ENCODE measurements at places on chromosomes 3 and 15. TPM values are rescaled to one million over a fixed set of nuclear protein-coding genes. Genes with fewer than 3 reads are reported as not detected.

- H3K4me1 ChIP-seq: peaks cover 12% of the 10 kb centered on the region
- no peak overlapping the region for H3K4me3 ChIP-seq
- H3K36me3 ChIP-seq: peaks cover 13% of the 10 kb centered on the region
- no peak overlapping the region for H3K27ac ChIP-seq
Observed at GRCh38 chr3:111702996-111703985, 108.1 kb upstream of the ZBED2 start.

DNA sequence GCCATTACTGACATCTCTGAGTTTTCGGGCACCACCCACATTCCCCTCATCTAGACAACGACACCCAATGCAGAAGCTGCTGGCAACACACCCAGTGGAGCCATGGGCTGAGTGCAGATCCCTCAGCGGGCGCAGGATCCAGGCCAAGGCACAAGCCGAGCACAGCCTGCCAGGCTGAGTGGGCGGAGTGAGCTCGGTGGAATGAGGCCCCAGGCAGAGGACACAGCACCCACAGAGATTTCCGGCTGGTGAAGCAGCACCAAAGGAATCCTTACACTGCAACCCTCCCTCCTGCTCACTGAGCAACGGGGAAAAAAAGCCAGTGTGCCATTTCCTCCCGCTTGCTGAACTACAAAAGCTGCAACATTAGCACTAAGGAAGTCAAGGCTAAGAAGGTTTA, 34.3 kb downstream of the ZMAT3 start:
- no peaks in the 10 kb centered on the region for H3K36me3 ChIP-seq
- peak overlapping the region; percentile 69 for H3K27ac ChIP-seq
- peak overlapping the region; percentile 37 for H3K4me3 ChIP-seq
- H3K4me1 ChIP-seq: peaks cover 10% of the 10 kb centered on the region
- no peaks in the 10 kb centered on the region for H3K27me3 ChIP-seq
- DNase-seq: no peak

- H3K27me3 ChIP-seq: no peaks in the 10 kb centered on the region
- no peak overlapping the region for H3K4me3 ChIP-seq
- H3K4me1 ChIP-seq: no peaks in the 10 kb centered on the region
Observed at GRCh38 chr15:58537033-58537432, 105.2 kb downstream of the LIPC start.

DNA sequence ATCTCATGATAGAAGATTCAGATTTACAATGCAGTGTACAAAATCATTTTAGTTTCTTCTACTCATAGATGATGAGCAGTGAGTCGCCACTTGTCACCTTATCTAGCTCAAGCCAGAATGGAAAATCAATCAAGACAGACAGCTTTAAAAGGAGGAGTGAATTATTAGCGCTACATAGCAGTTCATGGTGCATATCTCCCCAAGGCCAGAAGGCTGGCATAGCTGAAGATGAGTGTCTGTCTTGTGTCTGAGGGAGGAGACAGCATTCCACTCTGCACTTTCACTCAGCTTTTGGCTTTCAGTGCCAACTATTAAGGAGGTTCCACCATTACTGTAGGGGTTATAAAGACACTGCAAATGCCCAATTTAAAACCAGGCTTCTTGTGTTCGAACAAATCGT, 804.1 kb upstream of the LMCD1 start:
- H3K27ac ChIP-seq: no peak overlapping the region
- H3K36me3 ChIP-seq: no peaks in the 10 kb centered on the region
- peaks cover 3% of the 10 kb centered on the region for H3K4me1 ChIP-seq
- no peaks in the 10 kb centered on the region for H3K27me3 ChIP-seq
- no peak for DNase-seq

- H3K36me3 ChIP-seq: no peaks in the 10 kb centered on the region
- no peak for DNase-seq
- no peak overlapping the region for H3K4me3 ChIP-seq
- H3K4me1 ChIP-seq: peaks cover 4% of the 10 kb centered on the region
- H3K27me3 ChIP-seq: peaks cover 39% of the 10 kb centered on the region
Observed at GRCh38 chr3:126399351-126399735, 4.6 kb downstream of the CFAP100 start.

Gene TLR9
- polyA plus RNA-seq: 1.6 TPM

DNA sequence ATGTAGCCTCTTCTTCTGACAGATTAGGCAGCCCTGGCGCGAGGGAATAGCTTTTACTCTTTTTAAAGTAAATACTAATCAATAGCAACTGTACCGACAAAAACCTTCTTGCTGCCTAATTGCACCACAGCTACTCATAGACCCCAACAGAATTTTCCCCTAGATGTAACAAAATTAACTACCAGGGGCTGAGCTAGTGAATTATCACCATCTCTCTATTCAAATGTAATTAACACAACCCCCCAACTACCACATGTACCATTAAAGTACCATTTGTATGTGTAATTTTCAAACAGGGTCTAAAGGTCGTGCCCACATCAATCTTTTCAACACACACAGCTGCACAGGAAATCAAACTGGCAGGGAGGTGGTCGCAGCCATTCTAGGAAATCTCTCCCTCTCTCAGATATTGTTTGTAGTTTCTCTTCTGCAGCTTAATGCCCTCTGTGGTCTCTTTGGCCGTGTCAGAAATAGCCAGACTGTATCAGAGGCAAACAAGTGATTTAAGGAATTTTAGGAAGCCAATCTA, 322.9 kb downstream of the RORA start:
- no peak for DNase-seq
- H3K36me3 ChIP-seq: no peaks in the 10 kb centered on the region
- peaks cover 5% of the 10 kb centered on the region for H3K27me3 ChIP-seq
- H3K4me3 ChIP-seq: no peak overlapping the region

Gene MINAR1
- polyA plus RNA-seq: not detected

- H3K36me3 ChIP-seq: no peaks in the 10 kb centered on the region
- DNase-seq: no peak
- no peak overlapping the region for H3K4me3 ChIP-seq
- H3K27me3 ChIP-seq: peaks cover 10% of the 10 kb centered on the region
Observed at GRCh38 chr3:178397836-178398235, 138.4 kb upstream of the KCNMB2 start.

GRCh38 chr3:165254812-165255211, 58.6 kb upstream of the SLITRK3 start:
- DNase-seq: no peak
- H3K27ac ChIP-seq: no peak overlapping the region
- no peak overlapping the region for H3K4me3 ChIP-seq

- peaks cover 7% of the 10 kb centered on the region for H3K36me3 ChIP-seq
- no peak overlapping the region for H3K27ac ChIP-seq
- no peaks in the 10 kb centered on the region for H3K27me3 ChIP-seq
Observed at GRCh38 chr15:79378394-79379109, 53.6 kb upstream of the MINAR1 start.

Gene UNC13C
- not detected for polyA plus RNA-seq

GRCh38 chr3:187919544-187919943, 174.3 kb upstream of the BCL6 start:
- H3K4me1 ChIP-seq: peaks cover 32% of the 10 kb centered on the region
- DNase-seq: peak; percentile 29
- H3K4me3 ChIP-seq: peak overlapping the region; percentile 85
- peak overlapping the region; percentile 86 for H3K27ac ChIP-seq
- H3K27me3 ChIP-seq: no peaks in the 10 kb centered on the region
- no peaks in the 10 kb centered on the region for H3K36me3 ChIP-seq

DNA sequence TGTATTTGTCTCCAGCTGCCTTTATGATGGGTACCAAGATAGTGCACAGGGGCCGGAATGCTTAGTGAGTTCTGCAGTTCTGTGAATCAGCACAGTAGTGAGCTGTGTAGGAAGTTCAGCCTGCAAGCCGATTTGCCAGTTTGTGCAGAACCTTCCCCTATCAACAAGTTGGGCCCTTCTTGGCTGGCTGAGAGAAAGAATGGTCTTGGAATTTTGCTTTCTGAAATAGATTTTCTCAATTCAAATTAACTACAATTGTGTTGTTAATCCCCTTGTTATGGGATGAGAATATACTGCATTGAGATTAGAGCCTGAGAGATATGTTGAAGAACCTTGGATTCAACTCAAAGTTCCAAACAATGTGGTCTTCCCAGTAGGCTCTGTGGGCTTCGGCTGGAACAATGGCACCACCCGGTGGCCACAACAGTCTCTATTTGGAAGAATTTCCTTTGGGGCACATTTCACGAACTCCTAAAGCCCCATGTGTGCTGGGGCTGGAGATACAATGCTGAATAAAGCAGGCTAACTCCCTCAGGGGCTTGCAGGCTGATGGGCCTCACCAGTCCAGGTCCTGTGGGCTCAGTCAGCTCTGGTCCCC, 59.1 kb downstream of the TRIM42 start:
- H3K36me3 ChIP-seq: no peaks in the 10 kb centered on the region
- peaks cover 22% of the 10 kb centered on the region for H3K27me3 ChIP-seq
- DNase-seq: no peak
- no peak overlapping the region for H3K4me3 ChIP-seq
- no peak overlapping the region for H3K27ac ChIP-seq

Gene FILIP1L
- 1.1 TPM for polyA plus RNA-seq

DNA sequence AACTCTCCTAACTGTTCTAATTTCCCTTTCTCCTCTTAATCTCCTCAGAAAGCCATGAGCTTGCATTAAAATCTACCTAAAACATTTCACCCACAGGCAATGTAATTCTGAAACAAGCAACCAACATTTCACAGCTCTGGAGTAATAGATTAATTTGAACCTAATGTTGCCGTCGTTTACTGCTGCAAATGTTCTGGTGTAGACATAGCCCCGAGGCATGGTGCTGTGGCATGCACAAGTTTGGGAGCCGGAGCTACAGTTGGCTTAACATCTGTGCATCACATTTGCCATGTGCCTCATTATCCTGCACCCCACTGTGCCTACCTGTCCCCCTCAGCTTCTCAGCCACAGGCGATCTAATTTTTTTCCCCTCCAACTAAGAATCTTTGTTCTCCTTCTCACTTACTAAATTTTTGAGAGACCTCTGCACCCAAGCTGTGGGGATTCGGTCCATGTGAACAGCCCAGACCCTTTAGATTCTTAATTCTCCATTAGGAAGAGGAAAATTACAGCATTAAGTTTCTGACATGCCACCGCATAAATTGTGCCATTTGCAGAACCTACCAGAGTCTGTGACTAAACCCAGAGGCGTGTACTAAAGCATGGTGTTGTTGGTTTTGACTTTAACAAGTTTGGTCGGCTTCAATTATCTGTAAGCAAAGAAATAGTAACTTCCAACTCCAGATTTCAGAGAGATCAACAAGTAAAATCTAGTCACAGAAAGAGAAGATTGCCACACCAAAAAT, 419.2 kb downstream of the MECOM start:
- no peaks in the 10 kb centered on the region for H3K36me3 ChIP-seq
- peaks cover 40% of the 10 kb centered on the region for H3K27me3 ChIP-seq
- H3K4me1 ChIP-seq: peaks cover 11% of the 10 kb centered on the region
- no peak overlapping the region for H3K4me3 ChIP-seq
- no peak overlapping the region for H3K27ac ChIP-seq

DNA sequence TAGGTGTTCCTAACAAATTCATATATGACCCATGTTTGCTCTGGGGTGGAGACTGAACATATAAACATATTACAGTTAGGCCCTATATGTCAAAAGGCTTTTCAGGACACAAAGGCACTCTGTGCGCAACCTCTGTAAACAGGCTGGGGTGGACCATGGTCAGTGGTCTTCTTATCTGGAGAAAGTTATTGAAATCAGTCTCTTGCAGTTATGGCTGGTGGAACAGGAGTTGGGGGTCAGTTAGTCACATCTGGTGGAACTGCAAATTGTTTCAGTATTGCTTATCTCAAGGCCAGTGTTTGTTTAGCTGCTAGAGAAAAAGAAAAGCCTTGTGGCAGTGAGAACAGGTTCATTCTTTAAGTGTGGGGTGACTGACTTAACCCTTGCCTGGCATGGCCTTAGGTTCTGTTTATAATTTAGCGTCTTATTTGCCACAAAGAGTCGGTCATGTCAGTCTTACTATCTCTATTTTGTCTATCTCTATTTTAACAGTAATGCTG, 5.9 kb upstream of the GP9 start:
- peaks cover 6% of the 10 kb centered on the region for H3K27me3 ChIP-seq
- no peak overlapping the region for H3K4me3 ChIP-seq
- DNase-seq: no peak
- no peaks in the 10 kb centered on the region for H3K36me3 ChIP-seq

Gene FGF7
- not detected for polyA plus RNA-seq

- no peak for DNase-seq
- peaks cover 8% of the 10 kb centered on the region for H3K4me1 ChIP-seq
- H3K36me3 ChIP-seq: no peaks in the 10 kb centered on the region
- no peak overlapping the region for H3K27ac ChIP-seq
Observed at GRCh38 chr3:149199474-149199873, 22.2 kb downstream of the CP start.

GRCh38 chr3:86537171-86537570, 453.8 kb downstream of the VGLL3 start:
- no peak overlapping the region for H3K4me3 ChIP-seq
- no peak overlapping the region for H3K27ac ChIP-seq
- no peaks in the 10 kb centered on the region for H3K27me3 ChIP-seq
- no peaks in the 10 kb centered on the region for H3K4me1 ChIP-seq
- no peaks in the 10 kb centered on the region for H3K36me3 ChIP-seq

GRCh38 chr3:48929358-48930035, 10.9 kb downstream of the ARIH2 start:
- peak overlapping the region; percentile 14 for H3K27ac ChIP-seq
- no peak for DNase-seq
- H3K27me3 ChIP-seq: no peaks in the 10 kb centered on the region
- peak overlapping the region; percentile 14 for H3K4me3 ChIP-seq
- peaks cover 61% of the 10 kb centered on the region for H3K4me1 ChIP-seq

DNA sequence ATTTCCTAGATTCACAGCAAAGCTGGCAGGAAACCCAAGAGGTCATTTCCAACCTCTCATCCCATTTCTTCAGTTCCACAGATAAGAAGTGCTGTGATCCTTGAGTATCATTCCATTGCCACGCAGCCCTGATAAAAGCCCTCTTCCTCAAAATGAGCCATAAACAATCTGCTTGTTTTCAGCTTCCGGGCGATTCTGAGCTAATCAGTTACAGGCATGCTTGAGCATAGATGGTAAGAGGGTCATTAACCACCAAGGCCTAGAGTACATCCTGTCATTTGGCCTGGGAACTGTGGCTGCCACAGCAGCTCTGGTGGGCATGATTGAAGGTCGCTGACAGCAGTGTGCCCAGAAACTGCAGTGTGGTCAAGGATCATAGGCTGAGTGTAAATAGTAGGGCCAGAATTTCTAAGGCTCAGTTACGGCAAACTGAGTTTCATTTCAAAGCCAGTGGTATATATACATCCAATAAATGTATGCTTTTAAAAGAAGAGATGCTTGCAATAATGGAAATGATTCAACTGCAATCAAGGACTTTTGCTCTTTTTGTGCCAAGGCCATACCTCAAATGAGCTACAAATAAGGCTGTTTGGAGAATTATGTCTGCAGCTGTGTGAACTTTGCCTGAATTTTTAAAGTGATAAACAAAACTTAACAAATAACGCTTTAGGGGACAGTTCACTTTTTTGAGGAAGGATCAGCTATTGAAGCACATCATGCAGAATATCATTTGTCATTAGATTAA, 47.3 kb downstream of the P3H2 start:
- no peak for DNase-seq
- no peaks in the 10 kb centered on the region for H3K36me3 ChIP-seq
- H3K4me1 ChIP-seq: no peaks in the 10 kb centered on the region
- no peak overlapping the region for H3K4me3 ChIP-seq

GRCh38 chr3:104960579-104960978, 406.1 kb upstream of the ALCAM start:
- no peak overlapping the region for H3K27ac ChIP-seq
- H3K36me3 ChIP-seq: no peaks in the 10 kb centered on the region
- H3K4me3 ChIP-seq: no peak overlapping the region

GRCh38 chr3:194201953-194202666, 66.2 kb downstream of the HES1 start:
- H3K27ac ChIP-seq: no peak overlapping the region
- peaks cover 77% of the 10 kb centered on the region for H3K27me3 ChIP-seq
- peaks cover 36% of the 10 kb centered on the region for H3K4me1 ChIP-seq
- H3K4me3 ChIP-seq: no peak overlapping the region
- DNase-seq: no peak
- H3K36me3 ChIP-seq: no peaks in the 10 kb centered on the region

GRCh38 chr15:42279234-42279723, 6.0 kb upstream of the TMEM87A start:
- no peak overlapping the region for H3K27ac ChIP-seq
- H3K4me3 ChIP-seq: no peak overlapping the region
- H3K27me3 ChIP-seq: no peaks in the 10 kb centered on the region
- H3K36me3 ChIP-seq: peaks cover 9% of the 10 kb centered on the region

Data from naive B cell (primary cell).